ENCODE measurements at places on chromosomes 2 and 18. TPM values are rescaled to one million over a fixed set of nuclear protein-coding genes. Genes with fewer than 3 reads are reported as not detected.

DNA sequence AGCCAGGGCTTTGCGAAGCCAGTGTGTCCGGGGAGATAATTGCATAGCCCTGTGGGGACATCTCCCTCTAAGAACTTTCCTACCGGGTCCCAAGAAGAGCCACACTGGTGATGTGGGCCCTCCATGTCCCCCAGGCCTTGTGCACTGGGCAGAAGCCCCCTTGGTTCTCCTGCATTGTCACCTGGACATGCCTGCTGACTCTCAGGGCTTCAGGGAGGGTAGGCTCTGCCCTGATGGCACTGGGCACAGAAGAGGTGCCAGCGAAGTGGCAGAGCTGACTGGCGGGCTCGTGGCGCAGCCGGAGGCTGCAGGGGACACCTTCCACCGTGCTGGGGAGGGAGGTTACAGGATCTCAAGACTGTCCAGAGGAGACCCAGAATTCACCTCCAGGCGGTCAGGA lies 28.3 kb downstream of the GLI2 start:
- DNase-seq = no peak

DNA sequence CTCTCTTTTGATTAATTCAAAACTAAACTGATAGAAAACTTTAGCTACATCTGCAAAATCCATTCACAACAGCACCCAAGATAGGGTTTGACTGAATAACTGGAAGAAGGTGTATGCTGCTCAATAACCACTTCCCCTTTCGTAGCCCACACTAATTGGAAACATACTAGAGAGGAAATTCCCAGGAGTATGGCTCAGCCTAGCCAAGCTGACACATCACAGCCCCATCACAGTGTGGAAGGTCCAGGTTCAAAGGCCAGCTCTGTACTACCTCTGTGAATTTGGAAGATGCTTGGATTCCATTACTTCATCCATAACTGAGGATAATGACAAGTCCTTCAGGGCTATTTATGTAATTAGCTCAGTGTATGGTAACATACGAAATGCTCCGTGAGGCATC lies 185.4 kb downstream of the FBXO15 start:
- no peak for DNase-seq

DNA sequence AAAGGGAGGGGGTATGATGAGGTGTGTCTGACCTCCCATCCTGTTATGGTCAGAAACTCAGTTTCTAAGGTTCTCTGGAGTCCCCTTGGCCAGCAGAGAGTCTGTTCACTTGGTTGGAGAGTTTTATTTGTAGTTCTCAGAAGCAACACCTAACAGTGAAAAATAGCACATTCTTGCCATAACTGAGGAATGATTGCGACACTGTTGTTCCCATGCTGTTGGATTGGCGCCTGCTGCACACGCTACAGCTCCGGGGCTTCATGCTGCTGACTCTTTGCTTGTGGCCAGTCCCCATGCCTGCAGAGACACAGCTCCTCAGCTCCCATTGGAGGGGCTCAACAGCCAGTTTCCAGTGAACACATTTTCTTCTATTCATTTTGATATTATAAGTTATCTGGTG lies 42.1 kb downstream of the TPGS2 start:
- no peak for DNase-seq

DNA sequence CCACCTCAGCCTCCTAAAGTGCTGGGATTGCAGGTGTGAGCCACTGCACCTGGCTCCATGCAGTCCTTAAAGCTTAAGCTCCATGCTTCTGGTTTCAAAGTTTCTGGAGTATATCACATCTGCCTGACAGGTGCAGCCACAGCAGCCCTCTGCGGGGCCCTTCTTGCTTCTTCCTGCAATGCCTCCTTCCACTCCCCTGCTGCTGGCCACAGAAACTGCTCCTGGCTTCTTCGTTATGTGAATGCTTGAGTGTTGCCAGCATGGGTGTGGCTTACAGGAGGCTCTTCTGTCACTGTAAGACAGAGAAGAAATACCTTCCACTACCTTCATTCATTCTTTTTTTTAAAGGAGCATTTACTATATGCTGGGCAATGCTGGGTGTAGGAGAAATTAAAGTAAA lies 10.1 kb upstream of the CCBE1 start:
- DNase-seq = no peak

DNA sequence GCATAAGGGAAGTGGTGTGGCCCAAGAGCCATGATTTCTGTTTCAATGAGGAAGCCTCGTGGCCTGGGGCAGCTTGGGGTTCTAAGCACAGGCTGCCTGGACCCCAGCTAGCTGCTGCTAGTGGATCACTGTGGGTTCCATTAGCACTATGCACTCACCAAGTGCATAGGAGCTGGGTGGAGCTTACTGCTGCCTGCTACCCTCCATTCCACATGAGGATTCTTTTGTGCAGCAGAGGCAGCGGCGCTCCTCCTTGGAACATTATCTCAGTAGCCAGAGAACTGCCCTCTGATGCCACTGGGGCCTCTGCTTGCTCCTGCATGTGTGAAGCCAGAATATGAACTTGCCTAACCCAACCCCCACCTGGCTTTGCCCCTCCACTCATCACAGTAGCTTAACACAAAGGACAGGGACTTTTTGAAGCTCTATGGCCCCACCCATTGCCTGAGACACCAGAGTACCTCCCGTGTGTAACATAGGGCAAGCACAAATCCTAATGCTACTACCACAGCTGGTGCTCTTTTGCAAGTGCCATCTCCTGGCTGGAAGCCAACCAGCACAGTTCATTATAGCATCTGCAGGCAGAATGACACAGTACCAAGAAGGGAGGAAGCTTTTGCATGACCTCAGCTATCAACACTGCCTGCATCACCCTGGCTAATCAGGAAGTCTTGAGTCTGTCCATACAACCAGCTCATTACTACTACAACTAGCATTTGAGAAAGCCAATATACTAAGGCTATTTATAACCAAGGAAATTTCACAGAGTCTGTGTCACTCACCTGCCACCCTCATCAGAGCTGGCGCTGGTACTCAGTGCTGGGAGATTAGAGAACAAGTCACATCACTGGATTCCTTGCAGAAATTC lies 297.0 kb upstream of the GULP1 start:
- no peak for DNase-seq

GRCh38 chr2:148021059-148021861 lies at the start of gene MBD5:
Gene MBD5, plus strand, starts transcription at chr2:148021091.
- no peak for DNase-seq

GRCh38 chr2:144890828-144891227 lies 370.9 kb upstream of the ZEB2 start:
- peak; percentile 3 for DNase-seq

- peak; percentile 89 for DNase-seq
These were observed 76.7 kb downstream of the RND3 start for GRCh38 chr2:150410809-150411208.

RSAD2 gene
- total RNA-seq = 0.66 TPM

DHRS9 gene
- 0.40 TPM for total RNA-seq

GCG gene
- not detected for total RNA-seq

PSMA8 gene
- total RNA-seq = not detected

Data from pulmonary artery endothelial cell (primary cell).